ENCODE measurements at places on chromosomes 3 and 15. TPM values are rescaled to one million over a fixed set of nuclear protein-coding genes. Genes with fewer than 3 reads are reported as not detected.

Gene GOLGA8J
- 0.80 TPM for total RNA-seq

Gene SI
- not detected for total RNA-seq

Gene SH3GL3
- total RNA-seq = not detected

Gene CFAP100
- not detected for total RNA-seq

Gene SEMA6D
- total RNA-seq = not detected

Gene CD86
- 0.42 TPM for total RNA-seq

Gene SPINT1
- total RNA-seq = 6.6 TPM

DNA sequence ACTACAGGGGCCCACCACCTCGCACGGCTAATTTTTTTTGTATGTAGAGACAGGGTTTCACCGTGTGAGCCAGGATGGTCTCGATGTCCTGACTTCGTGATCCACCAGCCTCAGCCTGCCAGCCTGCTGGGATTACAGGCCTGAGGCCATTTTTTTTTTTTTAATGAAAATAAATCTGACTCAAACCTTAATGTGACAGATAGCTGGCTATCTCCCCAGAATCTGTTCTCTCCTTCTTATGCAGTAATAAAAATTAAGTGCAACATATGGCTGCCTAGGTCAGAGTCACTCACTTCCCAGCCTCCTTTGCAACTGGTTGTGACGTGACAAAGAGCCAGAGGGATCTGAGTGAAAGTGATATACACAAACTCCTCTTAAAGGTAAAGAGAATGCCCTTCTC lies 53.0 kb downstream of the ZNF148 start:
- peaks cover 51% of the 10 kb centered on the region for H3K36me3 ChIP-seq
- no peaks in the 10 kb centered on the region for H3K27me3 ChIP-seq
- no peak overlapping the region for H3K4me3 ChIP-seq
- DNase-seq = no peak
- H3K4me1 ChIP-seq = peaks cover 2% of the 10 kb centered on the region
- no peak overlapping the region for H3K27ac ChIP-seq

DNA sequence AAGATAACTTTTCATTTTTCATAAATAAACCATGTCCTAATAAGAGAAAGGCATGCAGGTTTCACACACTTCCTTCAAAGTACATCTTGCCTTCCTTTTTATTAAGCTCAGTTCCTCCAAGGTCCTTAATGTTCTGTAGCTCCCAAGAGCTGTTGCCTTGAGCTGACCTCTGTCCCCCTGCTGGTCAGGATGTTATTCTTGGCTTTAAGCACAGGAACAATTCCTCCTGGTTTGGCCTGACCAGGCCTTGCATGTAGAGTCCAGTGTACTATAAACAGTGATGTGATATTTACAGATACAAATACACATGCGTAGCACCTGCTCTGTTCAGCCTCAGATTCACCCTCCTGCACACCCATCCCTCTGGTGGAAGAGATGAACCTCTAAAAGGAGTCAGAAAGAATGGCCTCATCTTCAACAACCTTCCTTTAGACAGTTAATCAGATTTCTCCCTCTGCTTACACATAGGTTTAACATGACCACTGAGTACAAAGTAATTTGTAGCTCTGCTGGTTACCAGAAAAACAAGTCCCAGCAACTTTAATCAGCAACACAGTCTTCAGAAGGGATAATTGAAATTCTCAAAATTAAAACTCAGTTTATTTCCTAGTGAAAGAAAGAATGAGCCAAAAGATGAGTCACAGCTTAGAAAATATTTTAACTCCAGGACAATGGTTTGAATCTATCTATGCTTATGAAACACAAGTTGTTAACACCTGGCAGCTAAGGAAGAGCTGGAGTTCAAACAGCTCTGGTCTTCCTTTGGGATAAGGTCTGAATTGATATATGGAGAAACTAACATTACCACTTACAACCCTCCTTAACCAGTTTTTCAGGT lies 46.5 kb downstream of the PTPN9 start:
- H3K27ac ChIP-seq = no peak overlapping the region
- H3K4me1 ChIP-seq = peaks cover 7% of the 10 kb centered on the region
- no peak for DNase-seq
- no peaks in the 10 kb centered on the region for H3K27me3 ChIP-seq
- H3K36me3 ChIP-seq = peaks cover 7% of the 10 kb centered on the region

DNA sequence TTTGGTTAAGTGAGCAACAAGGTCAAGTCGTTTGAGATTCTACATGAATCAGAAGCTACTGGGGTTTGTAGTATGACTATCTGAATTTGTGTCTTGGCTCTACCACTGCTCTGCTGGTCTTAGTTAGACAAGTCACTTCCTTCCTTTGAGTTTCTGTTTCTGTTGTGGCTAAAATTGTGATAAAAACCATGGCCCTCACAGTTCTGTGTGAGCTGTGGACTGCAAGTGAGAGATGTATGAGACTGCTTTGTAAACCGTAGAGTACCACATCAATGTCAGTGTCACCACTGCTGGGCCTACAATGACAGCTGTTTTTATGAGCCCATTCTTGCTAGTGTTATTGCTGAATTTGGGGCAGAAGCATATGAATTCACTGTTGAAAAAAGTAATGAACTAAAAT lies 32.7 kb downstream of the RARB start:
- H3K27me3 ChIP-seq = peaks cover 3% of the 10 kb centered on the region
- peak overlapping the region; percentile 60 for H3K4me3 ChIP-seq
- H3K4me1 ChIP-seq = peaks cover 9% of the 10 kb centered on the region
- DNase-seq = no peak
- peak overlapping the region; percentile 86 for H3K27ac ChIP-seq
- peaks cover 4% of the 10 kb centered on the region for H3K36me3 ChIP-seq

DNA sequence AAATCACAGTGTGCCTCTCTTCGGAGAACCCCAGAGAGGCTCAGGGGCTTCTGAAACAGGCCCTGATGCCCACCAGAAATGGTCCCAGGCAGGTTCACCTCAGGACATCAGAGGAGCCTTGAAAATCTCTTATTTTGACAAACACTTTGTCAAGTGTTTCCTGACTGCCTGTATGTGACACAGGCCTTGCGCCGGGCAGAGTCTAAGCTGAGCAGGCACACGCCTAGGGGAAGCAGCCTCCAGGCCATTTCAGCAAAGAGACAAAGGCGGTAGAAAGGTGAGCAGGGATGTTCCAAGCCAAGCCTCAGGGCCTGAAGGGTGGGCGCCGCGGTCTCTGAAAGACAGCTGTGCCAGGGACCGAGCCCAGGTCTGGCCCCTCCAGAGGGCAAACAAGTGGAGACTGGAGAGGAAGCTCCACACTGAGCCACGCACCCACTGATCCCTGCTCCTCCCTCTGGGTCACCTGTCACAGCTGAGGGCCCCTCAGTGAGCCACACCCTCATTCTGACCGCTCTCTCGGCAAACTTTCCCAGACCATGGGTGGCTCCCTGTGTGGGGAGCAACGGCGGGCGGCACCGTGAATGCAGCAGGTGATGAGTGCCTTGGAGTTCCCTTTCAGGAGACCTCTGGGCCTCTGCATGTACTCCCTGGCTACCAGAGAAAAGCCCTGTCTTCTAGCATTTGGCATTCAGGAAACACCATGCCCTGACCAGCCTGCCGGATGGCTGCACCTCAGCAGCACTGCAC lies 136.1 kb downstream of the ADAMTS17 start:
- no peak overlapping the region for H3K27ac ChIP-seq
- peaks cover 5% of the 10 kb centered on the region for H3K36me3 ChIP-seq
- H3K27me3 ChIP-seq = peaks cover 10% of the 10 kb centered on the region
- DNase-seq = no peak
- no peak overlapping the region for H3K4me3 ChIP-seq

GRCh38 chr3:22594990-22595389 lies 608.1 kb upstream of the UBE2E2 start:
- no peaks in the 10 kb centered on the region for H3K4me1 ChIP-seq
- H3K27ac ChIP-seq = no peak overlapping the region
- H3K4me3 ChIP-seq = no peak overlapping the region
- no peaks in the 10 kb centered on the region for H3K36me3 ChIP-seq
- no peak for DNase-seq

GRCh38 chr3:52835766-52836470 lies 1.1 kb upstream of the MUSTN1 start:
- peaks cover 12% of the 10 kb centered on the region for H3K36me3 ChIP-seq
- no peak overlapping the region for H3K27ac ChIP-seq
- no peak for DNase-seq
- H3K4me3 ChIP-seq = no peak overlapping the region

- no peaks in the 10 kb centered on the region for H3K36me3 ChIP-seq
- H3K27ac ChIP-seq = no peak overlapping the region
- no peak for DNase-seq
- no peaks in the 10 kb centered on the region for H3K4me1 ChIP-seq
Observed at GRCh38 chr3:13268120-13268519, 152.0 kb downstream of the NUP210 start.

GRCh38 chr3:51966016-51966415 lies 1.2 kb downstream of the PCBP4 start:
- H3K4me1 ChIP-seq = peaks cover 9% of the 10 kb centered on the region
- DNase-seq = no peak
- H3K27ac ChIP-seq = no peak overlapping the region
- peak overlapping the region; percentile 82 for H3K4me3 ChIP-seq
- no peaks in the 10 kb centered on the region for H3K36me3 ChIP-seq

GRCh38 chr3:141875893-141876380 lies 506 bp upstream of the ATP1B3 start:
- no peaks in the 10 kb centered on the region for H3K27me3 ChIP-seq
- peak overlapping the region; percentile 94 for H3K27ac ChIP-seq
- peaks cover 8% of the 10 kb centered on the region for H3K36me3 ChIP-seq
- no peak for DNase-seq
- H3K4me3 ChIP-seq = peak overlapping the region; percentile 93

- no peak overlapping the region for H3K4me3 ChIP-seq
- no peak overlapping the region for H3K27ac ChIP-seq
- DNase-seq = no peak
- no peaks in the 10 kb centered on the region for H3K36me3 ChIP-seq
Observed at GRCh38 chr3:89983449-89983848, 876.0 kb downstream of the EPHA3 start.

GRCh38 chr3:20539666-20540065 lies 353.7 kb upstream of the SGO1 start:
- H3K36me3 ChIP-seq = no peaks in the 10 kb centered on the region
- no peak for DNase-seq
- no peaks in the 10 kb centered on the region for H3K27me3 ChIP-seq
- H3K27ac ChIP-seq = no peak overlapping the region

- H3K27me3 ChIP-seq = no peaks in the 10 kb centered on the region
- H3K36me3 ChIP-seq = no peaks in the 10 kb centered on the region
- no peaks in the 10 kb centered on the region for H3K4me1 ChIP-seq
- H3K4me3 ChIP-seq = no peak overlapping the region
- H3K27ac ChIP-seq = no peak overlapping the region
Observed at GRCh38 chr3:54527521-54527920, 400.3 kb downstream of the LRTM1 start.

- no peaks in the 10 kb centered on the region for H3K27me3 ChIP-seq
- no peaks in the 10 kb centered on the region for H3K36me3 ChIP-seq
- H3K4me3 ChIP-seq = no peak overlapping the region
- no peaks in the 10 kb centered on the region for H3K4me1 ChIP-seq
- no peak overlapping the region for H3K27ac ChIP-seq
- no peak for DNase-seq
Observed at GRCh38 chr3:168531116-168531515, 435.4 kb upstream of the GOLIM4 start.

Data from activated naive CD8-positive, alpha-beta T cell treated with anti-CD3 and anti-CD28 coated beads, Interleukin-2, amount 10 ng/mL, durations not matched to agents 7 days and 5 days (primary cell).